ENCODE measurements at places on chromosomes 12 and 14.

- no peak for DNase-seq
These were observed 225.0 kb downstream of the SLC25A21 start for GRCh38 chr14:36947362-36947761.

DNA sequence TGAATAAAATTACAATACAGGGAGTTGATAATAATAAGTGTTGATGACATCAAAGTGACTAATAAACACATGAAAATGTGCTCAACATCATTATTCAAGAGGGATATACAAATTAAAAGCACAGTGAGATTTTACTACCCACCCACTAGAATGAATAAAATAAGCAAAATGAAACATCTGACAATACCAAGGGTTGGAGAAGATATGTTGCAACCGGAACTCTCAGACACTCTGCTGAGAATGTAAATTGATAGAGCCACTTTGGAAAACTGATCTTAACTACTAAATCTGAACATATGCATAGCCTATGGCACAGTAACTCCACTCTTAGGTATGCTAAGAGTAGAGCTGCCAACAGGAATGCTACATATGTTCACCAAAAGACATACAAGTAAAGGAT lies 44.0 kb upstream of the CEP83 start:
- DNase-seq = no peak

DNA sequence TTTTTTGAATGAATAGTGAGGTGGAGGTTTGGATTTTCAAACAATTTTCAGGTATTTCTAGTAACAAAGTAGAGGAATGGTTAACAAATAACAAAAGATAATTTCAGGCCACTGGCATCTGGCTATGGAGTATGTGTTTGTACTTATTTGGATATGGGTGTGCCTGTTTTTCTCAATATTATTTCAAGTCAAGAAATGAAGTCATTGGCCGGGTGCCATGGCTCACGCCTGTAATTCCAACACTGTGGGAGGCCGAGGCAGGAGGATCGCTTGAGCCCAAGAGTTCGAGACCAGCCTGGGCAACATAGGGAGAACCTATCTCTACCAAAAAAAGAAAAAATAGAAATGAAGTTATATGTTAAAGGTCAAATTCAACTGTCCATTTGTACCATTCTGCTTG lies 13.9 kb downstream of the SLC35E3 start:
- DNase-seq = no peak

DNA sequence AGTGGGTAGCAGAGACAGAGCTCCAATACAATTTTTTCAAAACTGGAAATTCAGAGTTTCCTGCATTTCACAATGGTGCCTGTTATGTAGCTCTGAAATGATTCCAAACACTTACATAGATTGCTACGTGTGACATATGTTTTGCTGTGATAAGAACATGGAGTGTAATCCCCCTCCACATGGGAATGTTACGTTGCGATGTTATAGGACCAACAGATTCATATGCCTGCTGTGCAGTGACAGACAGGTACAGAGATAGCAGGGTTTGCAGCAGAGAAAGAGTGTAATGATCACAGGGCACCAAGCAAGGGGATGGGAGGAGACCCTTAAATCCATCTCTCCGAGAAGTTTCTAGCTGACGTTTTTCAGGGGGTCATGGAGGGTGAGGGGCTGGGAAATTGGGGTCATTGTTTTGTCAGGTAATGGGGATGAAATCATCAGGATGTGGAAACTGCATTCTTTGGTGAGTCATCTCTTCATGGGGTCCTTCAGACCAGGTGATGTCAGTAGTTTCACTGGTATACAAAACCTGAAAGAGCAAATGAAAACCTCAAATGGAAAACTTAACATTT lies 76.6 kb upstream of the OSBPL8 start:
- DNase-seq = peak; percentile 31

DNA sequence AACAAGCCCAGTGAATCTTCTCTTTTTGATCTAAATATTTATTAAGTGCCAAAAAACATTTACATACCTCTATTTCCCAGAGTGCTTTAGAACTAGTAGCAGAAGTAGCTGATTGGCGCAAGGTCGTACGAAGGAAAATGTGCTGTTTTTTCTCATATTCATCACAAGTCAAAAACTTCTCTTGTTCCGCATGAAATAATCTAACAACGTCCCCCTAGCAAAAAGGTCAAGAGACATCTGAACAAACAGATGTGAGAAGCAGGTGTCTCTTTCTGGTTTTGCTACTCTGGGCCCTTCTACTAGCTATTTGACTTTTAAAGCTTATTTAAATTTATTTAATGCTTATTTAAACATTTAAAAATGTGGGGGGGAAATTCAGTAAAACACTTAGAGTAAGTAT lies 117.8 kb downstream of the ITPR2 start:
- DNase-seq = no peak

DNA sequence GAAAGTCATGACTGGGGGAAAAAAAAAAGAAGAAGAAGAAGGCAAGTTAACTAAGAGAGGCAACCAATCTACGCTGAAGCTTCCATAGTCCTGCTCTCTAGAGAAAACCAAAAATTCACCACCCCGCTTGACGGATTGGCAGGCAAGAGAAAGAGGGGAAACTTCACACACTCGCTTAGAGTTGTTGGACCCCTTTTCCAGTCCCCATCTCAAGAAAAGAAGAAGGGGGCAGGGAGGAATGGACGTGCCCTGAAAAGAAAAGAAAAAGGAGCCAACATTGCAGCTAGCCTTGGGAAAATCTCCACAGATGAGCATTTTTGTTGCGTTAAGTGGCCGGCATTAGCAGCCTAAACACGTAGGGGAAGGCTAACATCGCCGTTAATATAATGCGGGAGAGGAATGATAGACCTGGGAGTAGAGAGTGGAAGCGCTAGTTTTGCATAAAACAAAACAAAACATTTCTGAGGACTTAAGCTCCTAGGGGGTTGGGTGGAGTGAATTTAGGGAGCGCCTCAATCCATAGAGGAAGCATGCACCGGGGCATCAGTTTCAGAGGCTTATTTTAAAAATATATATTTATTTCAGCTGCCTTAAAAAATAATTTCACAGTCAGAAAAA lies 11.3 kb upstream of the FOXG1 start:
- no peak for DNase-seq

DNA sequence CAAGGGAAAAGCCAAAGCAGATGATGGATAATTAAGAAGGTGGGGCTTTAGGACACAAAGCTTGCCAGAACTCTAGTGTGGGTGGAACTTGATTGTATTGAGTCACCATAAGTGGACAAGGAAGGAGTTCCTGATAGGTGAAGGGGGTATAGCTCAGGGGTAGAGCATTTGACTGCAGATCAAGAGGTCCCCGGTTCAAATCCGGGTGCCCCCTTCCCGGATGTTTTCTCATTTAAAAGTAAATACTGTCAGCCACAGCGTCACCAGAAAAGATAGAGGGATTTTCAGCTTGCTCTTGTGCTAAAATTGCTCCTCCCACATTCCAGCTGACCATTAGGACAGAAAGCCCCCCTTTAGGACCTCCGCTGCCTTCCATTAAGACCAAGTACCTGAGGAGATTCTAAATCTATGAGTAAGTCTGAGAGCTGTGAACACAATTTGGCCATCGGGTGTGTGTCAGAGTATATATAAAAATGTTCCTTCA lies 36.6 kb downstream of the DCAF4 start:
- peak; percentile 34 for DNase-seq

DNA sequence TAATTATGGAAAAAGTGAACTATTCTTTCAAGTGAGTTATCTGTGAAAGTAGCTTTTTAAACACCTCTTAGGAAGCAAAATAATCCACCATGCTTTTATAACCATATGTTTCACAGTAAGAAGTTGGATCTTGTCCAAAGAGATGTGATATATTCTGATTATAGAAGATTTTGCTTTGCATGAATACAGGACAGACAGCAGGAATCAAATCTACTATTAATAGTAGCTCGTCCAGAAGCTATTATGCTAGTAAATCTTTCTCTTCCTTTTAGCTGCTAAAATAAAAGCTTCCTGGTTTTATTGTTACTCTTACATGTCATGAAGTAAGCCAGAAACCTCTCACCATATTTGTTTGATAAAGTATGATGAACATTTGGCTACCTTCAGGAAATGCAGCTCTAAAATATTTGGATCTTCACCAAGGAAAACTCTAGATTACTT lies 257.0 kb downstream of the IPO8 start:
- DNase-seq = no peak

- peak; percentile 1 for DNase-seq
These were observed 328.7 kb downstream of the RPL10L start for GRCh38 chr14:46322730-46323403.

DNA sequence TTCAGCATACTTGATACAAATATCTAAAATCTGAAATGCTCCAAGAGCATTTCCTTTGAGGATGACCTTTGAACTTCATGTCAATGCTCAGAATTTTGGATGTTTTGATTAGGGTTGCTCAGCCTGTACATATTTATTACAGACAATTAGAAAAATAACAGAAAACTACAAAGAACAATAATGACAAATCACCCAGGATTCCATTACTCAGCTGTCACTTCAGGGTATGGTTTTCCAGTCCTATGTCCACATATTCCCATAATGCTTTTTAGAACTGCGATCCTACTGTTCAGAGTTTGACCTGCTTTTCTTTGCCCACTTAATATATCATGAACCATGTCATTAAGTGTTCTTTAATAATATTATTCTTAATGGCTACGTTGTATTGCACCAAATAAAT lies 11.4 kb downstream of the DLGAP5 start:
- no peak for DNase-seq

- no peak for DNase-seq
These were observed 159.5 kb downstream of the ZFP36L1 start for GRCh38 chr14:68633131-68633991.

- DNase-seq = no peak
These were observed 10.8 kb downstream of the DCAF5 start for GRCh38 chr14:69142101-69142500.

GRCh38 chr12:68831751-68832503 lies 23.9 kb downstream of the MDM2 start:
- no peak for DNase-seq

DNA sequence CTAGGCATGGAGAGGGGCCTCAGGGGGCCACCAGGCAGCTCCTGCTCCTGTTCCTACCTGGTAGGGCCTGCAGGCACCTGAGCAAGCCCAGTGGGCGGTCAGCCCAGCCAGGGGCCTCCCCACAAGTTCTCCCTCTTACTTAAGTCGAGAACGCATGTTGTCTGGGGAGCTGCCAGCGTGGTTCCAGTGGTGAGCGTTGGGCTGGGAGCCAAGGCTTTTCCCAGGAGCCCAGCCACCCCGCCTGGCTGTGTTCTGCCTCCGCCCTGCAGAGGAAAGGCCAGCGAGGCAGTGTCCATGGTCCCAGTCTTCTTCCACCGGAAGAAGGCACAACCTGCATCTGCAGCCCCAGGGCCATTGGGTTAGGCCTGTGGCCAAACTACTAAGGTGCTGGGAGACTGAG lies 1.4 kb downstream of the C14orf180 start:
- no peak for DNase-seq

GRCh38 chr12:112537710-112538396 lies 119.1 kb downstream of the PTPN11 start:
- DNase-seq = no peak

GRCh38 chr12:40946612-40947194 lies 241.4 kb upstream of the PDZRN4 start:
- peak; percentile 55 for DNase-seq

GRCh38 chr12:71200706-71201105 lies 42.9 kb upstream of the TSPAN8 start:
- no peak for DNase-seq

GRCh38 chr12:92995258-92995903 lies 66.3 kb upstream of the EEA1 start:
- no peak for DNase-seq

DNA sequence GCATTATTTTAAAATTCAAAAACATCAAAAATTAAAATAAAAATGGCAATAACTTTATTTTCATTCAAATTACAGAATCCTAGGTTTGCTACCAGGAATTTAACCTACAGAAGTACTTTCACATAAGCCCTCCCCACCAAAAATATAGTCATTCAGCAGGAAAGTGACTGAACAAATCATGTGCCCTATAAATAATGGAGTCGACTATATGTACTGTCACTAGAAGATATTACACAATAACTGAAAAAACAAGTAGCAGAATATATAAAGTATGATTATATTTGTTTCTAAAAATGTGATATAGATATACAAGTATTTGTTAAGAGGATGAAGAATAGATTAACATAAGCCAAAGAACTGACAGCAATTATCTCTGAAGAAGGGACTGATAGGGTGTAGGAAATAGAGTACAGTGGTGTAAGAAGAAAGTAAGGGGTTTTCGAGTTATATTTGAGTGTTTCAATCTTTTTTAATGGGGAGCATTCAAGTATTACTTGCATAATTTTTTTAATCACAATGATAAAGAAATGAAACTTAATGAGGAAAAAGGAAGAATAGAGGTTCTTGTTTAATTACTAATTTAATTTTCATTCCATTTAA lies 7.9 kb downstream of the C2CD5 start:
- DNase-seq = no peak

All from hematopoietic multipotent progenitor cell treated with erythropoietin and hydrocortisone succinate and interleukin-3 and kit ligand, for 6 days (in vitro differentiated cells).